SW 1271 (cell line): ENCODE measurements at places on chromosomes 12 and 14.

DNA sequence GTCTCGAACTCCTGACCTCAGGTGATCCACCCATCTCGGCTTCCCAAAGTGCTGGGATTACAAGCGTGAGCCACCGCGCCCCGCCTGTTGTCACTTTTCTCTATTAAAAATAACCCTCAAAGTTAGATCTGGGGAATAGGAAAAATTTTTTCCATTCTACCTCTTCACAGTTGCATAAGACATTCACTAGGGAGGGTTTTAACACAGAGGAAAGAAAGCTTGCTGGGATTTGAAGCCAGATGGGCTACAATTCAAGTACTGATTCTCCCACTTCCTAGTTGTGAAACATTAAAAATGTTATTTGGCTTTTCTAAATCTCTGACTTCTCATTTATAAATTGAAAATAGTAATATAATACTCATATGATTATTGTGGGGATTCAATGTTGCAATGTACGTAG is 23.3 kb upstream of the SLC15A5 start:
- DNase-seq = no peak

GRCh38 chr14:91829511-91829910 is 37.8 kb downstream of the TC2N start:
- DNase-seq = no peak

DNA sequence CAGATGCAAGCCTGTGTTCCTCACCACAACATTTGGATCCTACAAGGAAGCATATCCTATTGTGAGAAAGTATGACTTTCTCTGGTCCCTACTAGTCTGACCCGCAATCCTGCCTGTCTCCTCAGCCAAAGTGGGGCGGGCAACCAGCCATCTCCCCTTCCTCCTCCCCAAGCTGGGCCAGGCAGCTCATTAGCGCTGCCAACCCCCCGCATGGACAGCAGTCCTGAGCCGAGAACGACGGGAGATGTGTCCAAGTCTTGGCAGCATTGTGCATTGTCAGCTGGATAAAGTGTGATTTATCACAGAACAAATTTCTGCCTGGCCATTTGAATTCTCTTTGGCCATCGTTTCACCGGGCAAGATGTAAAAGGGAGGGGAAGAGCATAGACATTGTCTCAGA is 139.4 kb downstream of the SLC15A4 start:
- no peak for DNase-seq

DNA sequence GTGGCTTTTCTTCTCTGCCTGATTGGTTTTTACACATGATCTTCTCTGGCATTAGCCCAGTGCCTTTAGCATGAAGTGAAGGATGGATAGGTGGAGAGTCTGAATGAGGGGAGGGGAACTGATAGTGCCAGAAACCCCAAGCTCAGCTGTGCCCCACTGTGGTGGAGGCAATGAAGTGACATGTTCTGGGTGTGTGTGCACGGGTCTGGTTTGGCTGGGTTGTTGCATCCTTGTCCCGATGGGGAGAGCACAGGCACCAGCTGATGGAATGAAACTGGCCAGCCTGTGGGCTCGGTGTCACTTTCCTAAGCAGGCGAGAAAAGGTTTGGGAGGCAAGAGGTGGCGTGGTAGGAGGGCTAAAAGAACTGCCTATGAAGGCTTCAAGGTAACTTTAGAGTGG is 65.3 kb downstream of the CACNA1C start:
- DNase-seq = no peak

GRCh38 chr14:56805201-56805991 is 4.9 kb downstream of the OTX2 start:
- DNase-seq = no peak

DNA sequence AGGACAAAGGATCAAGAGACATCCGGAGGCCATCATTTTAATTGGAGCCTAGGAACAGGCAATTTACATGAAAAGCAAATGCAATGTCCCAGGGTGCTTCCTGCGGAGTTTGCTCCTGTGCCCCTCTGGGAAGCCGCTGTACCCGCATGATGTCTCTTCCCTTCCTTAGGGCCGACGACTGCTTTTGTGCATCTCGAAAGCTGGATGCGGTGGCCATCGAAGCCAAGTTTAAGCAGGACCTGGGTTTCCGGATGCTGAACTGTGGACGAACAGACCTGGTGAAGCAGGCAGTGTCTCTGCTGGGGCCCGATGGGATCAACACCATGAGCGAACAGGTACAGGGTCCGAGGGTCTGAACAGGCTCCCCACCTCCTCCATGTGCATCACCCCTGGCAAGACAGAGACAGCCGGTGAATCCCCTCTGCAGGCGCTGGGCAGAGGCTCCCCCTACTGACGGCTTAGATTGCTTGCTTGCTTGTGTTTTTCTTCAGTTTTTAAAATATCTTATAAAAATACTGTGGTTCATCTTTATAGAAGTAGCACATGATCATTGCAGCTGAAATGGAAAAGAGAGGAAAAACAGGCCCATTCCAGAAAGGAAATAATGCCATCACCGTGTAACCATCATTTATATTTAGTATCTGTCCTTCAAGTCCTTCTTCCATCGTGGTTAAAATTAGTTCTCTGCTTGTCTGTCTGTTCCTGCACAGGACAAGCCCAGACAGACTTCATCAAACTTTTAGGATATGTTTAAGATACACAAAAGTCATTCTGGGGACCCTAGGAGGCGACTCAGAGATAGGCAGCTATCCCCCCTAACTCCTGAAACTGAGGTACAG is 75.4 kb upstream of the PWP1 start:
- peak; percentile 32 for DNase-seq
